NCI-H187 (cell line): ENCODE measurements at places on chromosomes 5 and 9.

DNA sequence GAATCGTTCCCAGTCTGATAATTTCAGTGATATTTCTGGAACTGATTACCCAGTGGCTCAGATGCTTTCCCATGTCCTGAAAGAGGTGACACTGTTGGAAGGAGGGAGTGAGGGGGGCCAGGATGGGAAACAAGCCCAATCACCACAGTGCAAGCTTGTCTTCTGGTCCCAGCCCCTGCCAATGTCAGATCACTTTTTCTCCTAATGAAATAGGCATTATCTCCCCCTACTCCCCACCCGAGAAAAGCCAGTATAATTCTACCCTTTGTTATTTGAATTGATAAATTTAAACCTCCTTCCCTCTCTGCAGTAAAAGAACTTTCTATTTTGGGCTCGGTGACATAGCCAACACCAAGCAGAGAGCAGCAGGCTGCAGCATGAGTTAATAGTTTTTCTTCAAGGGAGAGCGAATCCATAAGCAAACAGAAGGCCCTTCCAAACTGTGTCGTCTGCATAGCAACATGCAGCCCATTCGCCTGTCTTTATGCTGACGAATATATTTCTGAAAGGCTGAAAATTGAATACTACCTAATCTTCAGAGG is 14.6 kb upstream of the PPP2CA start:
- DNase-seq = no peak

DNA sequence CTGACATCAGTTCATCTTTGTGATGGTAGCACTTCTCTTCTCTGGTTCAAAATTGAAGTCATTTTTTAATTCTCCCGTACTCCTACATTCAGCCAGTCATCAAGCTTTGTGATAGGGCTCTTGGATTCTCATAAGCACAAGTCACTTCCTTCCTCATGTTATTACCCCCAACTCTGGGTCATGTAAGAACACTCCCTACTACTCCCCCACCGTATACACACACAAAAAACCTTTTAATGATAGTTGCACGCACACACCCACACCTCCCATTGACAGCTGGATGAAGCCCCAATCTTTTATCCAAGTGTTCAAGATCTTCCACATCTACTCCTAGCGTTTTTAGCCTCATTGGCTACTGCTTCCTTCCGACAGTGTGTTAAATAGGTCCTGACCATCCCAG is 16.8 kb downstream of the KDM3B start:
- DNase-seq = no peak

GRCh38 chr9:10050016-10050415 is 562.8 kb downstream of the PTPRD start:
- DNase-seq = no peak

DNA sequence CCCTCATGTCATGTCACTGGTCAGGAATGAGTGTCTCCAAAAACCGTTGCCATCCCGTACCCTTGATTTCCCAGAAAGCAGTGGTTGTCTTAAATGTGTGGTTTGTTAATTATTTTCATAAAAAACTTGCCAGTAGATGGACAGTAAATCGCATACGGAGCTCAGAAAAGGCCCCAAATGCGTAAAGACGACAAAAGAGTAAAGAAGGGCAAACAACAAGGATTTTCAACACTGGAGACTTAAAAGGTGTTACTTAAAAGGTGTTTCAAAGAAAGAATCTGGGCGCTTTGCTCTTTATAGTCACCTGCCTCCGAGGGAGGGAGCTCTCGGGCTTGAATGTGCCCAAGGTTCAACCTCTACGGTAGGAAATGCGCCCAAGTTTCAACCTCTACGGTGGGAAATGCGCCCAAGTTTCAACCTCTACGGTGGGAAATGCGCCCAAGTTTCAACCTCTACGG is 734 bp downstream of the KIF27 start:
- DNase-seq = peak; percentile 14

- no peak for DNase-seq
These were observed 470.7 kb upstream of the GRIN3A start for GRCh38 chr9:102209176-102209575.
